ENCODE measurements at places on chromosomes 13 and 19. TPM values are rescaled to one million over a fixed set of nuclear protein-coding genes. Genes with fewer than 3 reads are reported as not detected.
A peak's percentile ranks its signal among the peaks of the same experiment; 100 is the strongest.

DNA sequence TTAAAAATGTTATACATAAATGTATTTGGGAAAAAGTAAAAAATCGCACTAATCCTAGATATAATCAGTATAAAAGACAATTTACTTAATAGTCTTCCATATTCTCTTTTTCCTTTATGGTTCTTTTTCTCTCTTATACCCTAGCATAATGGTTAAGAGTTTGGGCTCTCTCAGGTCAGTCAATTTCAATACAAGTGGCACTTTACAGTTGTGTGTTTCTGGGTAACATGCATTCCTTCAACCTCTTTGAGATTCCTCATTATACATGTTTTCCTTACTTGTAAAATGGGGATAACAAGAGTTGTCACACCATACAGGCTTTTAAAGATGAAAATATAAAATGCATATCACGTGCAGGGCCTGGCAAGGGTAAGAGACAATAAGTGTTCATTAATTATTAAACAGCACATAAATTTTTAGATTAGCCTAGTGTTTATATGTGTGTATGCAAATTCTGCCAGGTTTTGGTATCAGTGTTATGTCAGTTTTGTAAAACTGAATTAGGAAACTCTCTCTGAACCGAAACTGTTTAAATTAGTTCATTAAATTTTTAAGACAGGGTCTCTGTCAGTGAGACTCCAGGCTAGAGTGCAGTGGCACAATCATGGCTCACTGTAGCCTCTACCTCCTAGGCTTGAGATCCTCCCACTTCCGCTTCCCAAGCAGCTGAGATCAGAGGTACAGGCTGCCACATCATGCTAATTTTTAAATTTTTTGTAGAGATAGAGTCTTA is 49.8 kb downstream of the ELF1 start:
- peak; percentile 44 for DNase-seq

DNA sequence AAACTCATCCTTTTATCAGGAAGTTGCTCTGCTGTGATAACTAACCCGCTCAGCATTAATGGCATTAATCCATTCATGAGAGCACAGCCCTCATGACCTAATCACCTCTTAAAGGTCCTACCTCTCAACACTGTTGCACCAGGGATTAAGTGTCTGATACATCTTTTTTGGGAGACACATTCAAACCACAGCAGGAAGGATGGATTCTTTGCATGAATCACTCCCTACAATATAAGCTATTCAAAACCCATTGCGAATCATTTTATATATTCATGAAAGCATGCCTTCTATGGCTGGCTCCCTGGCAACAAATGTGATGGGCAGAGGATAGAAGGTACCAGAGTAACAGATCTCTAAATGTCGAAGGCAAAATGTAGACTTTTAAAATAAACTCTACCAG is 27.6 kb downstream of the ARL11 start:
- DNase-seq, result no peak

GRCh38 chr19:44890366-44891015 is 563 bp upstream of the TOMM40 start:
- peak; percentile 100 for DNase-seq

GRCh38 chr13:74325106-74325505 is 190.9 kb upstream of the KLF12 start:
- no peak for DNase-seq

GRCh38 chr19:1313695-1314613 is 28.3 kb downstream of the EFNA2 start:
- no peak for DNase-seq

DNA sequence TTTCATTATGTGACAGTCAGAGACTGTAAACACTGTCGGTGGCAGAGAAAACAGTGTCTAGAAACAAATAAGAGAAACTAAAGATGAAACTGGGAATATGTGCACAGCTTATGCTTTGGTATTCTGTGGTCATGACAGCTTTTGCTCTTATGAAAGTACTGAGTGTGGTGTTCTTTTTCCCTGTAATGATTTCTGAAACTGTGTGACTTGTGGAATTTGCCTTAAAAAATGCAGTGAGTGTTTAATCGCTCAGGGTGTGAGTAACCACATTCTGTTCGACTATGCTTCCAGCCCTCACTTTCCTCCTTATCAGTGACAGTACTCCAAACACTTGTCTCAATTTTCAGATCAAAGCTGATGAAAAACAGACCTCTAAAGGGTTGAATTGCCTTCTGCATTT is 66.9 kb upstream of the DIAPH3 start:
- DNase-seq, result no peak

GRCh38 chr13:49454388-49455006 is 10.4 kb downstream of the SETDB2 start:
- DNase-seq, result no peak

DNA sequence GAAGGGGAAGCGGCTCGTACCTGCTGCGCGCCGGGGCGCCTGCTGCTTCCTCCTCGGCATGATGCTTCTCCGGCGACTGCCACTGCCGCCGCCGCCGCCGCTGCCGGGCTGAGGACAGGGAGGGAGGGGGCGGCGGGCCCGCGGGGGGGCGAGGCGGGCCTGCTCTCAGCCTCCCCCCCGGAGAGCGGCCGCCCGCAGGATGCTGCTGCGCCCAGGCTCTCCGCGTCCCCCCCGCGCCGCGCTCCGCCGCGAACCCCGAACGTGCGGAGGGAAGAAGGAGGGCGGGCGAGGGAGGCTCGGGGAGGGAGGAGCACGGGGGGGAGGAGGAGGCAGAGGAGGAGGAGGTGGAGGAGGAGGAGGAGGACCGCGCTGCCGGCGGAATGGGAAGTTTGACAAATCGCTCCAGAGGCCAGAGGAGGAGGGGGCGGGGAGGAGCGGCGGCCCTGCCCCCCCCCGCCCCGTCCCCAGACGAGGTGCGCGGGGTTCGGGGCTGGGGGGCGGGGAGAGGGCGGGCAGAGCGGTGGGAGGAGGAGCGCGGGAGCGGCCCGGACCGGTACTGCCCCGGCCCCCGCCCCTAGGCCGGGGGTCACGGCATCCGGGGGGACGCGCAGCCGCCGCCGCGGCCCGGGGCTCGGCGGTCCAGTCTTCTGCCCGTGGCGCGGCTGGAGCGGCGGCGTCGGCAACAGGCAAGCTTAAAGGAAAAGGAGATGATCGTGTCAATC is at the start of gene TSHZ3:
Gene TSHZ3 (minus strand): TSS at position 277 of the 722 bp plus-strand sequence. CDS start 217 bp downstream, at position 60.
- DNase-seq, result peak; percentile 61

- no peak for DNase-seq
Measured at GRCh38 chr19:334296-335071, 10.1 kb downstream of the MIER2 start.

GRCh38 chr13:21320642-21321034 is 138.5 kb downstream of the ZDHHC20 start:
- DNase-seq, result no peak

- no peak for DNase-seq
Measured at GRCh38 chr13:92589955-92590354, 636.7 kb upstream of the GPC6 start.

- DNase-seq, result no peak
Measured at GRCh38 chr13:32040689-32041088, 9.1 kb downstream of the FRY start.

DNA sequence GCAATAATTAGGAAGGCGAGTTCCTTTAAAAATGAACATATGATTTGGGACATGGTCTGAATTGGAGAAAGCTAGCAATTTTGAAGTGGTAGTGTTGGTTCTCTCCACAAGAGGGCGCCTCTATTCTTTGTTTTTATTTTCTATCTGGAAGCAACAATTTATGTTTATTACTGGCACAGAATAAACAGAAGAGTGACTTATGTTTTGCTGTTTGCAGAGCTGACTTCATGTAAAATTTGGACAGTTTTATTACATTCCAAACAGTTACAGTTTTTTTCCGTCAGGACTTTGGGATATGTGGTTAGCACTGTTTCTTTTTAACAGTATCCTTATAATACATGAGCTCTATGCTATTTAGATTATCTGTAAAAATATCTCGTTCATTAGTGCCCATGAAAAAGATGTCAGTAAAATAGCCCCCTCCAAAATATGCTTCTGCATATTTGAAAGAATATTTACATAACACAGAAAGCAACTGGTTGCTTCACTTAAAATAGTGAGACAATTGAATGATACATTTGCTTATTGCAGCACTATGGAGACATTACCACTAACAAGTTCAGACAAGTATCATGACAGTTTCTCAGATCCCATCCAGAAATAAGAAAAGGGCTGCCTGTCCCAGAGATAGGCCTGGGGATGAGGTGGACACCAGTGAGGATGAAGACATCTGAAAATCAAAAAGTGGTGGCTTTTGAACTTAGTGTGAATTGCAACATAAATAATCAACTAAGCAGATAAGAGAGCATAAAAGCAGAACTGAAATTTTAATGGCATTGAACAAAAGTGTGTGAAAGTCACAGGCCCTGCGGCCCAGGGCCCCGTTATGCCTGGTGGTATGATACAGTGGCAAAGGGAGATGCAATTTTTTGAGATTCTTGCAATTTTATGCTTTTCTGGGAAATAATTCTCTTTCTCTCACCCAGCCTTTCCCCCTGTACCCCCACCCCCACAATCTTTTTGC is 32.3 kb upstream of the FGF9 start:
- DNase-seq, result peak; percentile 47

DNA sequence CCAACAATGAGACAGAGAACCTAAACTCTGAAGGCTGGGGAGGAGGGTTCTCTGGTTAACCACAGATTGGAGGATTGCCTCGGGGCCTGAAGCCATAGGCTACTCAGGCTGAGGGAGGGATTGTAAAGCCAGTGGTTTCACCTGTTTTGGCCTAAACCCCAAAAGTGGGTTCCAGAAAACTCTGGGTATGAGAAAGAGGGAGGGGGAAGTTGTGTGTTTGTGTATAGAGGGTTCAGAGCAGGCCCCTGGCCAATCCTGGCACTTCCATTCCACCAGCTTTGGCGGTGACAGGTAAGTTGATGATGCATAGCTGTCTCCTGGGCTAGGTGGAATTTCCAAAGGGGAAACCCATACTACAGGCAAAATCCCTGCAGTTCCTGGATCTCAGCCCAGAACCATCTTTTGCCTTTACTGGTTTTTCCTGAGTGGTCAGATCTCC is 13.5 kb upstream of the CCDC97 start:
- DNase-seq, result no peak

DNA sequence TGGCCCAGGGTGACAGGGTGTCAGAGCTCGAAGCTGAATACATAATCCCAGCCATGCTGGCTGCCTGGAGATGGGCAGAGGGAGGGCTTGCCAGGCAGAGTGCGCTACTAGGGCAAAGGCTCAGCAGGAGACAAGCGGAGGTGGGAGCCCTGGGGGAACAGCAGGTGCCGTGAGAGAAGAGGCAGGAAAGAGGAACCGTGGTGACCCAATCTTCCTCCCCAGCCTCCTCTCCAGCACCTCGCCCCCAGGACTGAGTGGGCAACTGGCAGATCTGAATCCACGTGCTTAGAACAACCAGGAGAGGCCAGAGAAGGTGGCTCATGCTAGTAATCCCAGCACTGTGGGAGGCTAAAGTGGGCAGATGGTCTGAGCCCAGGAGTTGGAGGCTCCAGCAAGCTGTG is 11.0 kb upstream of the CCL25 start:
- no peak for DNase-seq

- DNase-seq, result no peak
Measured at GRCh38 chr13:22235950-22236290, 565.0 kb downstream of the FGF9 start.

DNA sequence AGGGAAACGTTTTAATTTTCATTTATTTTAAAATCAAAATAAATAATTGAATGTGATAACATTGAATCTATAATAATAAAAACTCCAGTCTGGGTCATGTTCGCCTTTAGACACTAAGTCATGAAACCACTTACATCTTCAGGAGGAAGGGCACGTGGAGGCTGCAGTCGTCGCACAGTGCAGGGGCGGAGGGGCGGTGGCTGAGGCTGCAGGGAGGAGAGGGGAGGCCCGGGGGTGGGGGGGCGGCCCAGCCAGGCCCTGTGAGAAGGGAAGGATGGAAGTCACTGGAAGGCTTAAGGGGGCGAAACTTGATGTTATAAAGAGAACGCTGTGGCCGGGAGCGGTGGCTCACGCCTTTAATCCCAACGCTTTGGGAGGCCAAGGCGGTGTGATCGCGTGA is 14.9 kb upstream of the LATS2 start:
- DNase-seq, result no peak

- no peak for DNase-seq
Measured at GRCh38 chr13:22064854-22065620, 394.2 kb downstream of the FGF9 start.

DNA sequence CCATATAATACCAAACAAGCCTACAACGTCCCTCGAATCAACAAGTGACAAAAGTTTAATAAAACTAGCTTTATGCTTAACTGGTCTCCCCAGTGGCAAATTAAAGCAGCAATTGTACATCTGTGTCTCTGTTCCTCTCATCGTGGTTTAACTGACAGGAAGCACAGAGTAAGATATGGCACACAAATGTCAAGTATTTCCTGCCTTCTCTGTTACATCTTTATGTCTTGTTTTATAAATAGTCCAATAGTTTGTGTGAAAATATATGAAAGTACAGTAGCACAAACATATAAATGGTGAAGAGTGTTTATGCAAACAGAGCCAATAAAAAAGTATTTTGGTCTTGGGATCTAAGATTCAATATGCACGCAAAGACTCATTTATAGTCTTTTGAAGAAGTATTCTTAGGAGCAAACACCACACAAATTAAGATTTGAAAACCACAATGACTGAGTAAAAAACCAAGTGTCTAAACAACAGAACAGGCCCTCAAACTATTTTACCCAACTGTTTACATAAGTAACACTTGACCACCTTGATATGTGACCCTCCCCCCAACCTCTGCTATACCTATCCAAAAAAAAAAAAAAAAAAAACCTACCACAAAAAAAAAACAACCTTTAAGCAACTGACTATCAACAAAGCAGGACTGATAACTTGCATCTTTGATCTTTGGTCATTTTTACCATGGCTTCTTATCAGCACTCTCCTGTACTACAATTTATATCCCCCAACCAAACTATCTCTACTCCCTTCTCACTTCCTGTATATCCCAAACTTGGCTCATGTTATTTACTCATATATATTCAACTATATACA is 14.0 kb downstream of the ELF1 start:
- DNase-seq, result peak; percentile 61

GRCh38 chr13:110506859-110507566 is 54.5 kb downstream of the RAB20 start:
- DNase-seq, result no peak

DNA sequence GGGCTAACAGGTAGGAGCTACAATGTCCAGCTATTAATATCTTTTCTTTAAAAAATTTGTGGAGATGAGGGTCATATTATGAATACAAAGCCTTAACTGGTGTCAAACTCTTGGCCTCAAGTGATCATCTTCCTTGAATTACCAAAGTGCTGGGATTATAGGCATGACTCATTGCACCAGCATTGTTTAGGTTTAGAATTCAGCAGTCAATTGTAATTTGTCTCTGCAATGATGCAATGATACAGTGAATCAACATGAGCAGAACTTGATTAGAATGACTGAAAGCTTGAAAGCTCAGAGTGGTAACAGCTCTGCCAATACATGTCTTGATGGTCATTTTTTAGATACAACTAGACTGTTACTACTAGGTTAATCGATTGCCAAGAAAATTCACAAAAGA is 752.8 kb upstream of the MIR17HG start:
- DNase-seq, result no peak

GRCh38 chr19:11452620-11453310 is 17.3 kb downstream of the PRKCSH start:
- no peak for DNase-seq

GRCh38 chr13:43100667-43101066 is 77.3 kb downstream of the DNAJC15 start:
- no peak for DNase-seq

The METTL21C gene
- not detected for total RNA-seq

The CYP4F2 gene
- not detected for total RNA-seq

The ZNF563 gene
- total RNA-seq, result 3.1 TPM

The CGB8 gene
- total RNA-seq, result not detected

The KLK1 gene
- 0.47 TPM for total RNA-seq

The FSTL3 gene
- total RNA-seq, result 2.2 TPM

The NAPSA gene
- 0.73 TPM for total RNA-seq

The TMIGD2 gene
- 39.5 TPM for total RNA-seq

The OVOL3 gene
- 0.58 TPM for total RNA-seq

The NEK5 gene
- not detected for total RNA-seq

The ACP5 gene
- total RNA-seq, result 9.8 TPM

Data from activated CD8-positive, alpha-beta T cell treated with anti-CD3 and anti-CD28 coated beads, Interleukin-2, amount 10 ng/mL, durations not matched to agents 7 days and 5 days (primary cell).